Activated CD8-positive, alpha-beta T cell treated with anti-CD3 and anti-CD28 coated beads for 36 hours (primary cell): ENCODE measurements at places on chromosomes 6 and 20. TPM values are rescaled to one million over a fixed set of nuclear protein-coding genes. Genes with fewer than 3 reads are reported as not detected.

GRCh38 chr6:56399250-56399671 is 151.9 kb upstream of the COL21A1 start:
- no peak for DNase-seq

CLDN20 gene
- total RNA-seq: not detected

DNA sequence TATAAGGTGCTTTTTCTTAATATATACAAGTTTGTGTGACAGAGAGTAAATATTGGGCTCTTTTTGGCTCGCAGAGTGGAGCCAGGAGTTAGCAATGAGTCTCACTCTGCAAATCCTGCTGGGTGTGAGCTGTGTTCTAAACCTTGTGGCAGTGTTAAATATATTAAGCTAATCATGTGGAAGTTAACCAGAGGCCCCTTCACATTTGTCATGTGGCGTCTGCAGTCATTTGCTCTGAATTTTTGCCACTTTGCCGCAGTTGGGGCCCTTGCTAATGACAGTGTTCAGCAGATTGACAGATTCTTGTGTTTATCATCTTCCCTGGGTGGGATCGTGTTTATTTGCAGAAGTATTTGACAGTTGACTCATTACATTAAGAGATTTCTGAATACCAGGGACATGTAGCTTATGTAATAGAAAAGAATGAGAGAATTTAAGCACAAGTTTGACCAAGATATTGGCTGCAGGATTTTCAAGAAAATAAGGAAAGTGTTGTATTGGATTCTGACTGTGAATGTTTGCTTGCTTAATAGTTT is 37.9 kb downstream of the SPATA2 start:
- no peak for DNase-seq

IYD gene
- total RNA-seq: not detected

GRCh38 chr6:16894301-16894700 is 133.0 kb upstream of the ATXN1 start:
- DNase-seq: no peak

TINAG gene
- total RNA-seq: not detected

- no peak for DNase-seq
These were observed 162.7 kb downstream of the SOBP start for GRCh38 chr6:107652526-107653182.

PLN gene
- not detected for total RNA-seq

GRCh38 chr6:154732538-154733182 is 556 bp upstream of the SCAF8 start:
- DNase-seq: no peak

- DNase-seq: no peak
These were observed 15.7 kb downstream of the ADTRP start for GRCh38 chr6:11762794-11763459.

DNA sequence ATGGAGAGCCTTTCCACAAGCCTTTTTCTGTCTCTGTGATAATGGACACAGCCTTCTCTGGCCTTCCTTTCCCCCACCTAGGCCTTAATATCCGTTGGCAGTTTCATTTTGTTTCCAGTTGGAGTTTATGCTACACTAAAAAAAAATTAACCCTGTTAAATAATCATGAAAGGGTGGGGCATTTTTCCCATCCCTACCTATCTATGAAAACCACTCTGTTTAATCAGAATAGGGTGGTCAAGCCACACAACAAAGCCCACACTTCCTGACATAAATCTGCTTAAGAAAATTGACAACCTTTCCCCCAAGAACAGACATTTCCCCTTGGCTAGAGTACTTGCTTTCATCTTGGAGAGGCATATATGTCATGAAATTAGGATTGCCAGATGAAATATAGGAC is 14.2 kb downstream of the TXLNB start:
- no peak for DNase-seq

- no peak for DNase-seq
These were observed 292.2 kb upstream of the QKI start for GRCh38 chr6:163122365-163122764.

- peak; percentile 44 for DNase-seq
These were observed 7.2 kb downstream of the PRDM13 start for GRCh38 chr6:99613705-99614429.

DNA sequence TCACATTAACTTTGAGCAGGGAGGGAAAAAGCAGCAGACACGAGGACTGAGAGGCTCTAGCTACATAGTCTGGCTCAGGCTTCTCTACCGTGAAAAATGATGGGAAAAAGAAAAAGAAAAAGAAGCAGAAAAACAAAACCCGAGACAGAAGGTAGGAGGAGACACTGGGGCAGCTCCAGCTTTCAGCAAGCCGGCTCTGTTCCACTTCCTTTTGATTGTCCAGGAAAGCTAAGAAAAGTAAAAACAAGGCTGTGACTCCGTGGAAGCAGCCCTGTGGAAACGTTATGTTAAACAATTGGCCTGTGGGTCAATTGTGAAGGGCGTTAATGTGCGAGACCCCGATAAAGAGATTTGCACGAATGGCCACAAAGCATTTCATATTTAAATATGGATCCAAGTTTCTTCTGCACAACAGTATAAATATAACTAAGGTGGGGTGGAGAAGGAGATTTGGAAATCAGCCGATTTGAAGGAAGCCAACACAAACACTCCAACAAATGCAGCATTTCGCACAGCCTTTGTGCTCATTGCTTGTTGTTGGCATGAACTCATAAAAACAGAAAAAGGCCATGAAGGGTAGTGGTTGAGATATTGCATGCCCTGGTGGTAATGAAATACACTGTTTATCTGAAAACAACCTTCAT is 236.9 kb upstream of the JAG1 start:
- no peak for DNase-seq

CAPN11 gene
- total RNA-seq: 0.11 TPM

DNA sequence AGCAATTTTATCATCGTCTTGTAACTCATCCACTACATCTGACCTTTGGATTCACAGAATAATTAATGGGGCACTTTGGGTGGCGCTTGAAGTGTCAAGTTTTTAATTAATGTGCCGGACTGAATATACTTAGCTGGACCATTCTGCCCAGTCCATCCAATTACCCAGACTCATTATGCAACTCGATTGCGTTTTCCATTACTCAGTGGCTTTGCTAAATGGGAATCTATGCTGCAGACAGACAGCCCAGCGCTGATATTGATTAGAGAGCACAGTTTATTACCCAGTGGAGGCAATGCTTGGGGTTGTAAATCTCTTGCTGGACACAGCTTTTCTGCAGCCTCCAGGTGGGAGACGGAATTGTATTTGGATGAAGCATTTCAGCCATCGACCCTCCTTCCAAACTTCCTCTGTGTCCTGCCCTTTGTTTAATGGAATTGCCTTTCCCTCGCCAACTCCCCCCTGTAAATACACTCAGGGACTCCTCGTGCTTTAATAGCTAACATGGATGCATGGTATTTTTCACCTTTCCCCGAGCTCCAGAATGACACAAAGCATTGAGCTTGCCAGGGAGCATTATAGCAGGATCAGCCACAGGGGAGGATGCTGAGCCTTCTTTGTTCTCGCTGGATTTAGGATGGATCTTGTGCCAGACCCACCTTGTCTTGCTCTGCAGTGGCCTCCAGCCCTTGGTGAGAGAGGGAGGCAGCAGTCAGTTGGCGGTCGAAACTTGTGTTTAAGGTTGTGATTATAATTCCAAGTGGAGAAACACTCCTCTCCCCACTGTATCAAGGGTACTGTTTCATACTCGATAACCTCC is 59.7 kb downstream of the EDN3 start:
- DNase-seq: no peak

- no peak for DNase-seq
These were observed 109.3 kb upstream of the EYA4 start for GRCh38 chr6:133131621-133132465.

DNA sequence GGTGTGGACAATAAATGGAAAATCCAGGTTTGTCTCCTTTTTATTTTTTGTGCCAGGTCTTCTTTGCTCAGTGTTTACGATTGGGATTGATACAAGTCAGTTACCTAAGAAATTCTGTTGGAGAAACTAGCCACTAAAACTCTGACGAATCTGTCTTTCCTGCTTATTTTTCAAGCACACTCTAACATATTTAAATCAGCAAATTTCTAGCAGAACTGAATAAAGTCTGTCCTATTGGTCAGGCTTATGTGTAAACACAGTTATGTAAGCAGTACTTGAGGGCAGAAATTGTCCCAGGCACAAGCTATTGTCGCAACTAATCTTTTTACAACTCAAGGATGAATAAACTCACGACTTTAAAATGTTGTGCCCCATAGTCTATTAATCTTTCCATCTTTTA is 12.1 kb upstream of the EXOC2 start:
- no peak for DNase-seq

GRCh38 chr6:16949716-16950115 is 152.1 kb upstream of the STMND1 start:
- DNase-seq: no peak

GRCh38 chr6:17663226-17663625 is 43.5 kb downstream of the NUP153 start:
- no peak for DNase-seq
